ENCODE measurements at places on chromosomes 11 and 22.

- no peak for DNase-seq
Measured at GRCh38 chr11:60703374-60703773, 4.0 kb downstream of the MS4A8 start.

- DNase-seq, result no peak
Measured at GRCh38 chr11:99371257-99371656, 350.5 kb downstream of the CNTN5 start.

DNA sequence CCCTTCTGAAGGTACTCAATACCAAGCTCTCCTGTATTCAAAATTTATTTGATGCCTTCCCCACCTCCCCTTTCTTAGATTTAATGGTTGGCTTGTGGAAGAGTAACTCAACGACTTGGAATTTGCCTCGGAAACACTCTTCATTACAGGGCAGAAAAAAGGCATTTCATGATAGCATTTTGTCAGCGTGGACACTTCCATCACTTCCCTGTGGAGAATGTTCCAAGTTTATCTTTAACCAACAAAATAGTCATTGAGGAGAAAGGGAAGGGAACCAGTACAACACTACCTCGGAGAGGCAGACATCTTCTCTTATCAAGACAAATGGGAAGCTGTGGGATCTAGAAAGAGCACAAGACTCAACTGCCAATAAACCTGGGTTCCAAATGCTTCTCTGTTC, 177.2 kb upstream of the MTMR2 start:
- DNase-seq, result no peak

GRCh38 chr11:30938171-30938570, 352.0 kb upstream of the MPPED2 start:
- no peak for DNase-seq

DNA sequence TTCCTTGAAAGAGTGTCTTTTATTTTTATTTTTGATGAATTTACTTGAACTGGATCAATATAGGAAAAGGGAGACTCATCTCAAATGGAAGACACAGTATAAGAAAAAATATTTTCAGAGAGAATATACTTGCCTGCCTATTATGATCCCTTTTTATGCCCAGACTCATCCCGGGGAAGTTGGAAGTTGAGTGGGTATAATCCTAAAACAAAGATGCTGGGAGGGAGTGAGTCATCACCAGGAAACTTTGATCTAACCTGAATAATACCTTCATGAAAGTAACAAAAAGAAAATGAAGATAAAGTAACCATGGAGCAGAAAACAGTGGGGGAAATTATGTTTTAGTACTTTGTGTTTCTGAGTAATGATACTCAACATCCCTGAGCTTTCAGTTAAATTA, 1514.0 kb downstream of the FAM181B start:
- DNase-seq, result no peak

DNA sequence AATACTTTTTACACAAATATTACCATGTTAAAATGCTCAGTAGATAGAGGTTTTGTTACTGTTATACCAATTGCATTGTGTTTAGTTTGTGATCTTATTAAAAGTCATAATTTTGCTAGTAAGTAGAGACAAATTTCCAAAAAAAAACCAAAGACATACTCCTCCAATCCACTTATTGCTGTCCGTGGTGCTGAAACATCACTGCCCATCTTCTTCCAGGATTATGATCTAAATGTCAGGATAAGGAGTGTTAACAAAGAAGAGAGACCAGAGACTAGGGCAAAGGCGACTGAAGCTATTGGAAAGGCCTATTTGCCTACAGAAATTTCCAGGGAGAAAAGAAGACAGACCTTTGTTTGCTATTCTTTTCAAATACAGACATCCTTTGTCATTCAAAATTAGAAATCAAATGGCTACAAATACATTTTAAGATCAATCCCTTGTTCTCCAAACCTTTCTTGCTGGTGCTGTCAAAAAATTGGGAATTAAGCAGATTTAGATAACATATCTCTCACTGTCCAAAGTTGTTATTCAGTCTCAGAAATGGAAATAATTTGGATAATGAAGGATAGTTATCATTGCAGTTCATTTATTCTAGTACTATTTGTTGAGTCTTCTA, 199.7 kb downstream of the C11orf91 start:
- no peak for DNase-seq
